ENCODE measurements at places on chromosomes 3 and 15. TPM values are rescaled to one million over a fixed set of nuclear protein-coding genes. Genes with fewer than 3 reads are reported as not detected.
A peak's percentile ranks its signal among the peaks of the same experiment; 100 is the strongest.

DNA sequence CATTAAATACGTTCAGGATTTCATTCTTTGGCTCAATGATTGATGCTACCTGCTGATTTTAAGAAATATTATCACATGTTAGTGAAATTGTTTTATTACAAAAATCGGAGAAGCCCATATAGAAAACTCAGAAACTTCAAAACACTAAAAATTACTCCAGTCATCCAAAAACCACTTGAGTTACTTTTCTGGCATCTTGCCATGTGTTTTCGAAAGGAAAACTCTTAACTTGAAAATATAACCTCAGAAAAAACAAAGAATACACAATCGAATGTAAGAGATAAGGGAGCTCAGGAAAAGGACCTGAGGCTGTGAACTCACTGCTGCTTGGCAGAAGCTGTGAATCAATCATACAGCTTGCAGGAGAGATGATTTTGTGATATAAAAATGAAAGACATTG lies 151.3 kb upstream of the SLITRK3 start:
- H3K4me1 ChIP-seq = no peaks in the 10 kb centered on the region
- no peak overlapping the region for H3K27ac ChIP-seq
- no peak overlapping the region for H3K4me3 ChIP-seq
- H3K36me3 ChIP-seq = no peaks in the 10 kb centered on the region
- DNase-seq = no peak
- no peaks in the 10 kb centered on the region for H3K27me3 ChIP-seq

The CD200R1 gene
- total RNA-seq = 1.4 TPM

The ADCY5 gene
- 1.4 TPM for total RNA-seq

GRCh38 chr3:55725681-55726500 lies 238.8 kb upstream of the WNT5A start:
- H3K27me3 ChIP-seq = peaks cover 22% of the 10 kb centered on the region
- no peak for DNase-seq
- no peaks in the 10 kb centered on the region for H3K4me1 ChIP-seq
- no peaks in the 10 kb centered on the region for H3K36me3 ChIP-seq
- no peak overlapping the region for H3K27ac ChIP-seq

The PDZRN3 gene
- total RNA-seq = 33.3 TPM

The SI gene
- total RNA-seq = 0.08 TPM

DNA sequence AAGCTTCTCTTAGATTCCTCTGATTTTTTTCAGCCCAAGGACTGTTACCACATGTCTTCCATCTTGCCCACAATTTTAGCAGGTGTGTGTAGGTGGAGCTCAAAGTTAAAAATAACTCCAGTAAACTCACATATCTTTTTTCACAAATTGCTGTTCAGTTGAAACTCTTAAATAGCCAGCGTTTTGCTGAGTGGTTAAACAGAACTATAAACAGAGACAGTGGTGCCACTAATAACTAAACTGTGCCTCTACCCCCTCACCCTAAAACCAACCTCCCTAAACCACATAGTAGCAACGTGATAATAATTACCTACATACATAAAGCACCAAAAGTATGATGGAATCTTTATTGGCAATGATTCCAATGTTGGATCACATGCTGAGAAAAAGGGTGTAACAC lies 525.1 kb downstream of the PDCD6IP start:
- DNase-seq = no peak
- H3K4me1 ChIP-seq = no peaks in the 10 kb centered on the region
- no peaks in the 10 kb centered on the region for H3K27me3 ChIP-seq
- H3K27ac ChIP-seq = no peak overlapping the region
- no peak overlapping the region for H3K4me3 ChIP-seq

The CFAP91 gene
- total RNA-seq = 1.7 TPM

DNA sequence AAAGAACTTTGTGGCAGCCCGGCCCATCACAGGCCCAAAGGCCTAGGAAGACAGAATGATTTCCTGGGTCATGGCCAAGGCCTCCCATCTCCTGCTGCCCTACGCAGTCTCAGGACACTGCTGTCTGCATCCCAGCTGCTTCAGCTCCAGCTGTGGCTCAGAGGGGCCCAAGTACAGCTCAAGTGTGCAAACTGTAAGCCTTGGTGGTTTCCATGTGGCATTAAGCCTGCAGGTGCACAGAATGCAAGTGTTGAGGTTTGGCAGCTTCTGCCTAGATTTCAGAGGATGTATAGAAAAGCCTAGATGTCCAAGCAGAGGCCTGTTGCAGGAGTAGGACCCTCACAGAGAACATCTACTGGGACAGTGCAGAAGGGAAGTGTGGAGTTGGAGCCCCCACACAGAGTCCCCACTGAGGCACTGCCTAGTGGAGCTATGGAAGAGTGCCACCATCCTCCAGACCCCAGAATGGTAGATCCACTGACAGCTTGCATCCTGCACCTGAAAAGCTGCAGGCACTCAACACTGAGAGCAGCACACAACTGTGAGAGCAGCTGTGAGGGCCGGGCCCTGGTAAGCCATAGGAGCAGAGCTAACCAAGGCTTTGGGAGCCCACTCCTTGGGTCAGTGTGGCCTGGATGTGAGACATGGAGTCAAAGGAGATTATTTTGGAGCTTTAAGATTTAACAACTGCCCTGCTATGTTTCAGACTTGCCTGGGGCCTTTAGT lies 208.2 kb upstream of the CMC1 start:
- H3K4me1 ChIP-seq = no peaks in the 10 kb centered on the region
- no peaks in the 10 kb centered on the region for H3K27me3 ChIP-seq
- H3K27ac ChIP-seq = no peak overlapping the region
- no peaks in the 10 kb centered on the region for H3K36me3 ChIP-seq
- DNase-seq = no peak
- no peak overlapping the region for H3K4me3 ChIP-seq

The MAPKAPK3 gene
- 71.5 TPM for total RNA-seq

DNA sequence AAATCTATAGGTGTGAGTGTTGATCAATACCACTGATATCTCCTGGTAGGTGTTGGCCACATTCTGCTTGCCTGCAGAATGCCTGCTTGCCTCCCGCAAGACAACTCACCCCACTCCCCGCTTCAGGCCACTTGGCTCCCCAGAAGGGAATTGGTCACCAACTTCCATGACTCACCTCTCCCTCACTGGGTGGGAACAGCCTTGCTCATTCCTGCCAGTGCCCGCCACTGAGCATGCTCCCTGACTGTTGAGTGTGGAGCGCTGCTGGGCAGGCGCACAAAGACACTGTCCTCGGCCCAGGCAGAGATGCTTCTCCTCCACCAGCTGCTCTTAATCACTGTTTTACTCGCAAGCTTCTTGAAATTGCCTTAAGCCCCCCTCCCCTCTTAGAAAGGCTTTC lies 57.3 kb upstream of the PPP2R3A start:
- peaks cover 20% of the 10 kb centered on the region for H3K4me1 ChIP-seq
- peak overlapping the region; percentile 82 for H3K27ac ChIP-seq
- no peaks in the 10 kb centered on the region for H3K27me3 ChIP-seq
- peak; percentile 61 for DNase-seq

The HTR3E gene
- total RNA-seq = 1.1 TPM

GRCh38 chr3:38255627-38256026 lies 10.0 kb upstream of the SLC22A13 start:
- H3K4me1 ChIP-seq = no peaks in the 10 kb centered on the region
- H3K27me3 ChIP-seq = no peaks in the 10 kb centered on the region

- H3K36me3 ChIP-seq = no peaks in the 10 kb centered on the region
- no peak for DNase-seq
- no peak overlapping the region for H3K27ac ChIP-seq
- peaks cover 29% of the 10 kb centered on the region for H3K4me1 ChIP-seq
Measured at GRCh38 chr3:144114767-144115166, 143.1 kb downstream of the DIPK2A start.

The CIB2 gene
- total RNA-seq = 5.1 TPM

- H3K36me3 ChIP-seq = no peaks in the 10 kb centered on the region
- H3K27ac ChIP-seq = peak overlapping the region; percentile 87
- DNase-seq = peak; percentile 88
- H3K4me1 ChIP-seq = peaks cover 19% of the 10 kb centered on the region
- peak overlapping the region; percentile 91 for H3K4me3 ChIP-seq
Measured at GRCh38 chr3:57078344-57078634, 17.8 kb downstream of the SPATA12 start.

- peaks cover 15% of the 10 kb centered on the region for H3K4me1 ChIP-seq
- no peak for DNase-seq
- peak overlapping the region; percentile 64 for H3K27ac ChIP-seq
- H3K27me3 ChIP-seq = no peaks in the 10 kb centered on the region
- H3K36me3 ChIP-seq = no peaks in the 10 kb centered on the region
- no peak overlapping the region for H3K4me3 ChIP-seq
Measured at GRCh38 chr15:64247906-64248541, 85.2 kb upstream of the PPIB start.

The CLDN11 gene
- total RNA-seq = 6.4 TPM

The MNS1 gene
- 1.6 TPM for total RNA-seq

- no peak for DNase-seq
- no peak overlapping the region for H3K4me3 ChIP-seq
- no peaks in the 10 kb centered on the region for H3K27me3 ChIP-seq
- H3K27ac ChIP-seq = no peak overlapping the region
- H3K36me3 ChIP-seq = peaks cover 25% of the 10 kb centered on the region
Measured at GRCh38 chr3:114389156-114389555, 95.3 kb downstream of the TIGIT start.

The DUOXA1 gene
- total RNA-seq = 87.9 TPM
